IMR-90 (cell line): ENCODE measurements at places on chromosomes 2 and 18. TPM values are rescaled to one million over a fixed set of nuclear protein-coding genes. Genes with fewer than 3 reads are reported as not detected.
A peak's percentile ranks its signal among the peaks of the same experiment; 100 is the strongest.

The LTBP1 gene
- 297 and 326 TPM in 2 replicates for total RNA-seq

The REG1A gene
- total RNA-seq: not detected in 2 replicates

- no peak for DNase-seq
These were observed 533.5 kb upstream of the NRP2 start for GRCh38 chr2:205148755-205149154.

DNA sequence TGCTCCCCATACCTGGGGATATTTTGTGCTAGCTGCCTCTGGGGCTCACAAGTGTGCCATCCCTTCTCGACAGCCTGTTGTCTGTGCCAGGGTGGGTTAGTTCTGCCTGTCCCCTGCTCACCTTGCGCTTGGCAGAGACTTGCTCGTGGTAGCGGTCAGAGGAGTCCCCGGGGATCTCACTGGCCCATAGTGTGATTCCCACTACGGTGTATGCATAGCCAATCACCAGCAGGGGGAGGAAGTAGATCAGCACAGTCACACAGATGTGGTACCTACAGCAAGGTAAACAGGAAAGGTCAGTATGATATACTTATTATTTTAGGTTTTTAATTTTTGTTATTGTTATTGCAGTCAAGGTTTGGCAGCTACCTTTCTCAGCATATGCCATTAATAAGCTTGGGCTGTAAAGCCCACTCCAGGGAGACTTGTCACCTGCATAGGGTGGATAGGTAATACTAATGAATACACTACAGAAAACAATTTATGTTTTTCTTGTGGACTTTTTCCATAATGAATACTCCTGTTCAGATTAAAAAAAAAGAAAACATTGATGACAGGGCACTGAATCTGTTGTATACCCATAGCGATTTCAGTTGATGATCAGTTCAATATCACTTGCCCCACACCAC, 95.2 kb downstream of the POLE4 start:
- peak; percentile 16 for DNase-seq

- no peak for DNase-seq
These were observed 55.5 kb downstream of the CRACDL start for GRCh38 chr2:98880266-98881152.
